ENCODE measurements at places on chromosomes 5 and 9.

DNA sequence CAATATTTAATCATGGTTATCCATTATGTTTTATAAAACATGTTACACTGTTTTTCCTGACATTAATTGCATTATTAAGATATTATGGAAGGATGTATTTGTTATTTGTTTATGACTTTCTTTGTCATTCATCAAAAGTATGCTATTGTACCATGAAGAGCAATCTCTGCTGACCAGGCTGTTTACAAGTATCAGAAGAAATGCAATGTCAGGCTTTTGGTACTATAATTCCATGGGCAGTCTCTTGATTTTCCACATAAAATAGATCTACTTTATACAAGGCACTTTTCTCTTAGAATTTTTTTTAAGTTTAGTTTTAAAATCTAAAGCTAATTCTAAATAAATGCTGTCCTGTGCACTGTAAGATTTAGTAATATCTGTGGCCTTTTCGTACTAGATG is 196.6 kb downstream of the COX7C start:
- no peak for DNase-seq

DNA sequence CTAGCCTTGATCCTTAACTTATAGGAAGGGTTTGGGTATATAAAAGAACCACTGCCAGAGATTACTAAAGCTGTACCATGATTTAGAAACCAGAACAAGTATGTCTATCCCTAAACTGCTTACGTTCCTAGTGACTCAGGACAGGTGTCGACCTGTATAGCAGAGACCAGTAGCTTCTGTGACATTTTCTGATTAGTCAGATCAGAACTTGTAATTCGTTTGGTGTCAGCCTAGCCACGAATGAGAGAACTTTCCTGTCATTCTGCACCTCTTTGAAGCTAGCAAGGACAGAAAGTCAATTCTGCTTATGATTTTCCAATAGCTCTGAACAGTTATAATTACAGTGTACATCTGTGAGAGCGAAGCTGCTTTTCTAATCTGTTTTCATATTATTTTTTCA is 39.5 kb downstream of the PRKACG start:
- no peak for DNase-seq

GRCh38 chr9:92716557-92716956 is 46.6 kb upstream of the IPPK start:
- DNase-seq = no peak

DNA sequence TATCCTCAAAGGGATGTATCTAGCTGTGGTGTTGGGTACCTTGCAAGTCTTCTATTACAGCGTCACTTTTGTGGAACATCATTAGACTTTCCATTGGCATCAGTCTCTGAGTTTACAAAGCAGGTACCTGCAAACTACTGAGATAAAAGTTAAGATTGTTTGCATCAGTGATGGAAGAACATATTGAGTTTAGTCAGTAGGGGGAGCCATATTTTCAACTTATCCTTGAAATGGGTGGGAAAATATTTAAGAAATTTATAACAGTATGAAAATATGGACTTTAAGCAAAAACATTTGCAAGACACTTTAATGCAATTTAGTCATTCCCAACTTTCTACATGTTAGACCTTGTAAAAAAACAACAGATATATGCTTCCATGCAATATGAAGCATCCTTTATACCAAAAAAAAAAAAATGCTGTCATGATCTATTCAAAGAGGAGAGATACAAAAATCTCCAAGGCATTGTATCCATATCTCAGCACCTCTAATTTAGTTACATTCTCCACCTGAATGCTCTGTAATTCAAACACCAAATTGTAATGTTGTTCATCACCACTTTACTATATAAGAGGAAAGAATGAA is 98.6 kb upstream of the ADAMTS19 start:
- no peak for DNase-seq

GRCh38 chr5:158383486-158383885 is 524.5 kb upstream of the CLINT1 start:
- no peak for DNase-seq

DNA sequence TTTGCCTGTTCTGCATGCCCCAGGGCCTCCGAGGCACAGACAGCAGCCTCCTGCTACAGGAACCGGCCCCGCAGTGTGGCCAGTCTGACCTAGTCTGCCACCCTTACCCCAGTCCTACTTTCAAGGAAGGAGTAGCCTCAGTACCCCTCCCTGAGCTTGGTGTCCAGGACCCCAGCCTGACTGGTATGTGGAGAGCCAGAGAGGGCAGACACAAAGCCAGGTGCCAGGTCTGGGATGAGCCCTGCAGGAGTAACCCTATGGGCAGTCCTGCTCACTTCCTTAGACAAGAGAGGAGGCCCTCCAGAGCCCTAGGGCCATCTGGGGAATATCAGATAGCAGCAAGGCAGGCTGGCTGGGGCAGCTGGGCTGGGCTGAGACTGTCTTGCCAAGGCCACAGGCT is 67.8 kb downstream of the NRG2 start:
- no peak for DNase-seq

GRCh38 chr5:97242341-97242740 is 59.3 kb upstream of the RIOK2 start:
- peak; percentile 28 for DNase-seq

- no peak for DNase-seq
Measured at GRCh38 chr9:123835821-123836220, 94.1 kb downstream of the DENND1A start.

GRCh38 chr9:115941561-115942315 is 211.9 kb upstream of the PAPPA start:
- no peak for DNase-seq

DNA sequence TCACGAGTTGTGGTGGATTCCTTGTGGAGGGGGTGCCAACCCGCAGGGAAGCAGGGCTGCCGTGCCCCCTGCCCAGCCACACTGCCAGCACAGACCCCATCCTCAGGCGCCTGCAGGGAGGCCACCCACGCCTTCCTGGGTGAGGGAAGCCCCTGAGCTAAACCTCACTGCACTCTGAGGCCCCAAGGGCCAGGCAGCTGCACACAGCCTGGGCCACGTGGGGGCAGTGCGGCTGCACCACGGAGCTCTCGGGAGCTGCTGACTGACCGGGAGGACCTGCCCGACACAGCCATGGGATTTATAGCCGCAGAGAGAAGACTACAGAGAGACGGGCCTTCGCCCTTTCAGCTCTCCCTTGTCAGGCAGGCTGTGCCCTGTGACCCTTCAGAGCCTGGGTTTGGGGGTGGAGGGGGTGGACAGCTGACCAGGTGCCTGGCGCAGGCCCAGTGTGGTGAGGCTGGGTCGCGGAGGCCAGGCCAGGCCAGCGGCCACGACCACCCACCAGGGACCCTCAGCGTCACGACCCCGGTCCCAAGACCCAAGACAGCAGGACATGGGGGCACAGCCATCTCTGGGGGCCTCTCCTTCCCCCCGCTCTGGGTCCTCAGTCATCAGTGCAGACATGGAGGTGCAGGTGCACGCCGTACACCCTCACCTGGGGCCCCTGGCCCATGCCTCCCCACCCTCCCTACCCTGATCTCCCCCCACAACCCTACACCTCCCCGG is 4.3 kb upstream of the AHRR start:
- DNase-seq = no peak

- DNase-seq = no peak
Measured at GRCh38 chr5:36985387-36985786, 108.8 kb downstream of the NIPBL start.

DNA sequence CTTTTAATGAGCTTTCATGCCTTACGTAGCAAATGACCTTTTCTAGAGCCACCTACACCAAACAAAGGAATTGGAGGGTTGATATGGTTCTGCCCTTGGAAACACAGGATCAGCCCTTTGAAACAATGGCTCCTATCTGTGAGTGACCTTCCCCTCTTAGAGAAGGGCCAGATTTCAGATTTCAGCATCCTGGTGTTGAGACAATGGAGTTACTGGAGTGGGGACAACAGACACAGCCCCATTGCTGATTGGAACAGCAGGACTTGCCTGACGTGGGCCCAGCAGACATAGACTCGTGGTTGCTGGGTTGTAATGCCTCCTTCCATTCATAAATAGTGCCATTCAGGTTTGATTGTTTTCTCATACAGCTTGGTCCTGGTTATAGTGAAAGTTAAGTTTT is 96.0 kb downstream of the GALNT10 start:
- DNase-seq = no peak

GRCh38 chr9:127549218-127549617 is 62.9 kb upstream of the STXBP1 start:
- no peak for DNase-seq

DNA sequence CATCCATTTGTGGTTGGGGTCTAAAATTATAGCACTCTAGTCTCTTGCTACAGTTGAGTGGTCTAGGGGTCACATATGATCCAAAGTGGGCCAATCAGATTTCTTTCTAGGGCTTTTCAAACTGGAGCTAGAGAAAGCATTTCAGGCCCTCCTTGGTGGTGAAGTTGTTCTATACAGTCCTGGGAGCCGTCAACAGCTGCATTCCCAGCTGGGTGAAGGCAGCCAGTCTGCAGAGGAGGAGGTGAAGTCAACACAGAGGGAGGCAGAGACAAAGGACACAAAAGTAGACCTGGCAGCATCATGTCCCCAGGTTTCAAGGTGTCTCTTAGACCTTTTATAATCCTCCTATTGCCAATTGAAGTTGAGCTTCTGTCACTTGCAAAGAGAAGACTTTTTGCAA is 518.2 kb downstream of the BNC2 start:
- no peak for DNase-seq

- peak; percentile 3 for DNase-seq
Measured at GRCh38 chr5:62732677-62733121, 154.1 kb downstream of the LRRC70 start.

- DNase-seq = no peak
Measured at GRCh38 chr5:113524927-113525326, 11.4 kb downstream of the YTHDC2 start.

- DNase-seq = no peak
Measured at GRCh38 chr5:143812085-143812705, at the start of gene HMHB1. Gene HMHB1, plus strand, starts transcription at chr5:143812161.

GRCh38 chr9:21552244-21553170 is 70.4 kb upstream of the IFNE start:
- DNase-seq = no peak

GRCh38 chr9:12689233-12689632 is 4.0 kb upstream of the TYRP1 start:
- no peak for DNase-seq

DNA sequence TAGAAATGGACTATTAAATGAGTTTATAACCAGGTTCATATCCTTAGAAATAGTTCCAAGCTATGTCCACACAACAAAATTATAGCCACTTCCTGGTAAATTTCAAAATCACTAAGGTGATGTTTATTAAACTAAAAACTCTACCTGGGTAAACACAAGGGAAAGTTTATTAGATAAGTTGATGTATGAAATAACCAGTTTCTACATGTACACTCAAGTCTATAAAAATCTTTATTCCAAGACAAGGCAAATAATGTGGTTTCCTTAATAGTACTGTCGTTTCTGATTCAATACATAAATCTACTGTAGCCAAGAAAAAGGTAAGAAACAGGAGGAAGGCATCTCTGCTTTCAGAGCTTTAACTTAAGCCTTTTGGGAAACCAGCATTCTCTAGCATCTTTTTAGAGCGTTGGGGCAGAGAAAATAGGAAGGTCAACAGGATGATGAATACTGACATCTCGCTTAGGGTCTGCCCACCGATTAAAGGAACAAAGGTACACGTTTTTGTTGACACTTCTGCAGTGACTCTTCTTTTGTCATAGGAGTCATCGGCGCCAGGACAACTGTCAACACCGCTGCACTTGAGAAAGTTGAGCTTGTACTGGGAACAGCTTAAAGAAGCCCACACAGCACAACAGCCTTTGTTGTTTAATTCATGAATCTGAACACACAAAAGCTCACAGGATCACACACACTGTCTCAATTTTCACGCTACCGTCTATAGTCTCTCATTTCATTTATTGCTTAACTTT is 513.6 kb downstream of the SLCO4C1 start:
- no peak for DNase-seq

DNA sequence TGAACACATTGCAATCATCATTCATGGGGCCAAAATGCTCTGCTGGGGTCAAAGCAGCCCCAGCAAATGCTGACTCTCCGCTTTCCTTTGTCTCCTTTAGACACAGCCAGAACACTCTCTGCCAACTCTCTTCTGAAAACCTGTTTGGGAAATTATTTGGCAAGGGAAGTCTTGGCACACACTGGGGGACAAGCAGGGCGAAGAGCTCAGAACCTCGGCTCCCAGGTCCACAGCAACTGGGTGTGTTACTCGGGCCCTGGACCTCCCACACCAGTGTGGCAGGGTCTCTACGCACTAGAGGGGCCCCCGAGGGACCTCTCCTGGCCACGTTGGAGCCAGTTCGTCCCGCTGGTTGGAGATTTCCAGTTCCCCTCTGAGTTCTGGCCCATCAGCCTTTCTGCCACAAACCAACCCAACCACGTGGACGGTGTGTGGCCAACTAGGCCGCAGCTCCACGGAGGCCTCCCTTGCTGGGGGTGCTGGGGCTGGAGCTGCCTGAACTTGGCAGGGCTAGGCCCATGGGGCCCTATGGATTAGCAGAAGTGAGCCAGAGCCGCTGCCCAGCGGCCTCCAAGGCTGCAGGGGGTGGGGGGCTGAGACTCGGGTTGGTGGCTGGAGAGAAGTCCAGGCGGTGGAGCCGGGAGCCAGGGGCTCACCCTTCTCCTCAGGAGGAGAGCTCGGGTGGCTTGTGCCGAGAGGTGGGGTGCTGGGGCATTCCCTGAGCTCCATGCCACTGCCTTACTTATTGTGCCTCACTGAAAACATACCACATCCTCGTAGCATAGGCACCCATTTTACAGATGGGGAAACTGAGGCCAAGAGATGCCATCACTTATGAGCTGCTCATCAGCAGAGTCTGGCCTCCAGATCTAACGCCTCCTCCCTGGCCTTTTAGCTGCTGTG is 46.8 kb upstream of the RNU6ATAC start:
- peak; percentile 26 for DNase-seq

GRCh38 chr5:84430079-84430478 is 45.4 kb upstream of the EDIL3 start:
- DNase-seq = no peak

DNA sequence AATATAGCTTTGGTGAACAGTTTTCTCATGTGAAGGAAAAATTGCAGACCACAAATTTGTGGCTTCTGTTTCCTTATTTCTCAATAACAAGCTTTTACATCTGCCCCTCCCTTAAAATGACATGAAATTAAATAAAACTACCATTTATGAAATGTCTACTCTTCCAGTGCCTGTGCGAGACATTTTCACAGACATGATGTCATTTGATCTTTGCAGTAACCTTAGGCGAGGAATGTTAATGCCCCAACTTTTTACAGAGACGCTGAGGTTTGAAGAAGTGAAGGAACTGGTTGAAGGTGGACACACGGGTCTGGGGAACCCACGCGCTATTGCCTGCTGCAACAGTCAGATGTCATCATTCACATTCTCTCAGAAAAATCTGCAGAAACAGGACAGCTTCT is 61.5 kb downstream of the OSTF1 start:
- DNase-seq = no peak

- DNase-seq = no peak
Measured at GRCh38 chr9:36788534-36788933, 215.8 kb downstream of the MELK start.

DNA sequence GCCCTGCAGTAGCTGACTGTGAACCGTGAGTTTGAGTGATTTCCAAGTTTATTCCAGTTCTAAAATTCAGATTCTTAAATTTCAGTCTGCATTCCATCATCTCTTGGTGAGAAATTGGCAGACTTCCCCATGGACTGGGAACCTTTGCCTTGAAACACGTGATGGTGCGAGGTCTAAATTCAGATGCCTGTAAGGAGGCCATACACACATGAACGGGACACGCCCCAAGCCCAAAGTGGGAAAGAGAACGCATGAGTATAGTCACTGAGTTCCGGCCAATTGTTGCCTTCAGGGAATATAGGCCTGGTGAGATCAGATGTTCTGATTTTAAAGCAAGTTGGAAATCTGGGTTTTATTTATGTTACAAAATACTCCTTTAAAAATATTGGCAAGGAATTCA is 1084.4 kb upstream of the WWC1 start:
- peak; percentile 98 for DNase-seq

GRCh38 chr9:72997387-72997995 is 44.6 kb upstream of the ALDH1A1 start:
- DNase-seq = no peak

Measured in skin of body (tissue), 3 donors.